ENCODE measurements at places on chromosomes 6 and 20.

DNA sequence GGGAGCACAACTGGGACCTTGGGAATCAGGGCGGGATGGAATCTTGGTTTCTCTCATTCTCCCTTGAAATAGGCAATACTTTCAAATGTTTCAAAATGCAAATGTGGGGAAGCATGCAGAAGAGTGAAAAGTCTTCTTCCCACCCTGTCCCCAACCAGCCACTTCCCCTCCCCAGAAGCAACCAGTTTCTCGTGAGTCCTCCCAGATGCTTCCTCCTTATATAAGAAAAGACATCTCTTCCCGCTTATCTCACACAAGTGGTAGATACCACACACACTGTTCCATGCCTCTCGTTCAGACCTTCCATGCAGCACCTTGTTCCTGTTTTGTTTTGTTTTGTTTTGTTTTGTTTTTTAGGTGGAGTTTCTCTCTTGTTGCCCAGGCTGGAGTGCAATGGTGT, 25.1 kb downstream of the HCK start:
- DNase-seq, result no peak

DNA sequence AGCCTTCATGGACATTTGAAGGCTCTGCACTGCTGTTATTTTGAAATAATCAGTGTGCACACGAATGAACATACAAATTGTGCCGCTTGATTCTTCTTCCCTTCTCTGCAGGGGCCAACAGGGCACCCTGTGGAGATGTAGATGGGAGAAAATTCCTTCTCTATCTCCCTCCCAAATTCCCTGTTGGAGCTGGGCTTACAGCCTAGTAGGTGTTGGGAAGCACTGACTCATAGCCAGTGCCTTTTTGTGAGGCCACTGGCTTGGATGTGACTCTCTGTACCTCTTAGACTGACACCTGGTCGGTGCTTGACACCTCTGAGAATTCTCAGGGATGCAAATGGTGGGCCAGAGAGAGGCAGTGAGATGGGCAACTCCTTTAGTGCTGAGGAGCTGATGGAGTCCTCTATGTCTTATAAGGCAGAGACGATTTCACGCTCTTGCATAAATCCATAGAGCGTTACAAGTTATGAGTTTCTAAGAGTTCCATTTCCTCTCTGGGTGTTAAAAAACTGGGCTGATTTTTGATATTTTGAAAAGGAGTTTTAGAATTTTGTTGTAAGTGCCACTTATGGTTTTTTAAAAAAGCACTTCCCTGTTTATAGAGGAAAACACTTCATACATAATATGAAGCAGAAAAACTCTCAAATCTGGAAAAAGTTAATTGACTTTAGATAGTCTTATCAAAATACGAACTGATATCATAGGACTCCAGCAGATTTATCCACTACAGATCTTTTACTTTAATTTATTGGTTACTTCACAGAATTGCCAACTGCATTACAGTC, 89.8 kb upstream of the MAP3K7 start:
- DNase-seq, result no peak

DNA sequence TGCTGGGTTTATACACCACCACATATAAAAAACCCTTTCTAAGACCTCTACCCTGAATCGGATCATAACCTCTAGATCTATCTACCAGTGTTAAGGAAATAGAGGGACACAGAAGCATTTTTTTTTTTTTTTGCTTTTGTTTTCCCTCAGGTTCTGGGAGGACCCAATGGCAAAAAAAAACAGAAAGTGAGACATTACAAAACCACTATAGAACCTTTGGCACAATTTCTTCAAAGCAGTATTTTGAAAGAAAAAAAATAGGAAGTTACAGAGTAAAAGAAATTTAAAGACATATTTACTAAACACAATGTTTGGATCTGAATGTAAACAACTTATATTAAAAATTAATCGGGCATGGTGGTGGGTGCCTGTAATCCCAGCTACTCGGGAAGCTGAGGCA, 1258.7 kb upstream of the GJE1 start:
- DNase-seq, result no peak

DNA sequence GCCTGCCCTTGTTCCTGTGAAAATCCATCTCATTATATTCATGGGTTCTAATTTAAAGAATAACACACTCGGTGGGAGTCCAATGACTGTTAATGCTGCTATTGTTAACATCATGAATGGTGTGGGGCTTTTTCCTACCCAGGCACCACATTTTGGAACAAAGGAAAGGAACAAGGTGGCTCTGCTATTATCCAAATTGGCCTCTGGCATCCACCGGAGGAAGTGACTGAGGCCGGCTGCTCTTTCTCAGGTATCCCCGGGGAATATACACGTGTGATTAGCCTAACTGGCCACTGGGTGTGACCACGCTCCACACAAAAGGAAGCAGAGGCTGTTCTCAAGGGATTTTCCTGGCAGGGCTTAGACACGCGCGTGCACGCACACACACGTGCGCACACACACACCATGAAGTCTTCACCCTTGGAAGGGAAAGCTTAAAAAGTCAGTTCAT, 601.2 kb upstream of the ARID1B start:
- no peak for DNase-seq

- no peak for DNase-seq
These were observed 169.8 kb downstream of the BACH2 start for GRCh38 chr6:90126839-90127238.

DNA sequence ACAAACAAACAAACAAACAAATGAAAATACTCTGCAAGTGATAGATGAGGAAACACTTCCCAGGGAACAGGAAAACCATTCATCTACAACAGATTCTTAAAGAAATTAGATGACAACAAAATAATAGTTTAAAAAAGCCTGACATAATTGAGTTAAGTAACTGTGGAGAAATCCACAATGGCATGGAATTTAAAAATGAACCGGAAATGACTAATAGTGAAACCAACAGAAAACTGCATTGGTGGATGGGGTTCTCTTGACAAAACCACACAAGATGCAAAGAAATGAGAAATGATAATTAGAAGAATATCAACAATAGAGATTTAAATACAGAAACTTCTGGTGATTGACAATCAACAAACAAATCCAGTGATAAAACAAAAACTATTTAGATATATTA, 785.6 kb downstream of the QKI start:
- no peak for DNase-seq

GRCh38 chr6:110042670-110043296, 64.7 kb downstream of the GPR6 start:
- no peak for DNase-seq

DNA sequence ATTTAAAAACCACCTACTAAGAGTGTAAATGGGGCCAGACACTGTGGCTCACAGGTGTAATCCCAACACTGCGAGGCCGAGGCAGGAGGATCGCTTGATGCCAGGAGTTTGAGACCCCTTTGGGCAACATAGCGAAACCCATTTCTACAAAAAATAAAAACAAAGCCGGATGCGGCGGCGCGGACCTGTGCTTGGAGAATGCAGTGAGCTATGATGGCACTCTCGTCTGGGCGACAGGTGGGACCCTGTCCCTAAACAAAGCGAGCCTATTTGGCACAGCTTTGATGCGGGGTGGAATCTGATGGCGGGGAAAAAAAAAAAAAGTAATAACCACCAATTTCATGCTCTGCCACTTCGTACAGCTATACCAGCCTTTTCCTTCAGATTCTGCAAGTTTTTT, 1.1 kb downstream of the TCP1 start:
- DNase-seq, result no peak

- no peak for DNase-seq
These were observed 31.2 kb downstream of the CRISP1 start for GRCh38 chr6:49835140-49835539.

DNA sequence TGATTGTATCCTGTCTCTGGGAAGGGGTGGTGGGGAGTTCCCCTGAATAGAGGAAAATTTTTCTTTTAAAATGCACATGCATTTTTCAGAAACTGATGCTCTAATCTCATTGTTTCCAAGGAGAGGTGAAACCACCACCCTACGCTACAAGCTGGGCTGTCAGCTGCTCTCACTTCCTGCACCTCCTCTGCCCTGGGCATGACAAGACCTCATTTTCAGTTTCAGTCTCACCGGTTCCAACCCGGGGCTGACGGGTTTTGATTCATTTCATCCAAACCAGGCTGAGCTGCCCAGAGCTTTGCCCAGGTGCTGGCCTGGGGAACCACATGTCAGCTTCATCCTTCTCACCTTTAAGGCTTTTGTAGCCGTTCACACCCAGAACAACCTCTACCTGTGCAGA, 99.7 kb downstream of the EYA2 start:
- DNase-seq, result peak; percentile 21

DNA sequence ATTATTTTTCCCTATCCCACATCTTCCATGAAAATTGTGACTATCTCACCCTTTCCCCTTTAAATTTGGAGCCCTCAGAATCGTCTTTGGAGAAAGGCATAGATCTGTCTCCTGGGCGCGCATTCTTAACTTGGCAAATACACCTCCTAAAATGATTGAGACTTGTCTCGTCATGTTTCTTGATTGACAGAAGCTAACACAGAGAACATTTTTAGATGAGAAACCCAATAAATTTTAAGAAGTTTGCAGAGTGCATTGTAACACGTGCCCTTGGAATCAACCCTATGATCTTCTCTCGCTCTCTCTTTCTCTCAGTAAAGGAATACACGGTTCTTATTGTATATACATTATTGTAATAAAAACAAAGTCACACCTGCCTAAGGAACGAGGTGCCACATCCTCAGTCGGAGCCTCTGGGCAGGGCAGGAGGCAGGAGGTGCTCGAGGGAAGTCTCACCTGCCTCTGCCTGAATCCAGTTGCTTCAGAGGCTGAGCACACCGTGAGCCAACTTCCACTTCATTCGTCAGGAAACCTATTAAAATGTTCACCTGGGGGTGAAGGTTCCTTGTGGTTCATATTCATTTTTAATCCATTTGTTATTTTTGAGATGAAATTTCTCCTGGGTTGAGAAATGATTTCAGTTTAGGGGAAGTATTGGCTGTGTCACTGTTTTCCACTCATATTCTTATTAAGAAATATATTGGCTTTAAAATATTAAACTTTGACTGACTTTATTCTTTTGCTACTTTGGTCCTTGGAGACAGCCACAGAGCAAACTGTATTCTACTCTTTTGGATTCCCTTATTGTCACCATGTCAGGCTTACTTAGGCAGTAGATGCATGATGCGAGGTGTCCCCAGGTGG, 90.5 kb upstream of the THBS2 start:
- DNase-seq, result no peak

All from stimulated activated CD8-positive, alpha-beta memory T cell treated with anti-CD3 and anti-CD28 coated beads, Interleukin-4, amount 100 ng/mL, for 24 hours (primary cell).